ENCODE measurements at places on chromosomes 11 and 22.

- no peak for DNase-seq
These were observed 181.9 kb downstream of the MYO18B start for GRCh38 chr22:25923914-25924313.

- DNase-seq: no peak
These were observed 5.8 kb downstream of the A4GALT start for GRCh38 chr22:42714768-42715390.

DNA sequence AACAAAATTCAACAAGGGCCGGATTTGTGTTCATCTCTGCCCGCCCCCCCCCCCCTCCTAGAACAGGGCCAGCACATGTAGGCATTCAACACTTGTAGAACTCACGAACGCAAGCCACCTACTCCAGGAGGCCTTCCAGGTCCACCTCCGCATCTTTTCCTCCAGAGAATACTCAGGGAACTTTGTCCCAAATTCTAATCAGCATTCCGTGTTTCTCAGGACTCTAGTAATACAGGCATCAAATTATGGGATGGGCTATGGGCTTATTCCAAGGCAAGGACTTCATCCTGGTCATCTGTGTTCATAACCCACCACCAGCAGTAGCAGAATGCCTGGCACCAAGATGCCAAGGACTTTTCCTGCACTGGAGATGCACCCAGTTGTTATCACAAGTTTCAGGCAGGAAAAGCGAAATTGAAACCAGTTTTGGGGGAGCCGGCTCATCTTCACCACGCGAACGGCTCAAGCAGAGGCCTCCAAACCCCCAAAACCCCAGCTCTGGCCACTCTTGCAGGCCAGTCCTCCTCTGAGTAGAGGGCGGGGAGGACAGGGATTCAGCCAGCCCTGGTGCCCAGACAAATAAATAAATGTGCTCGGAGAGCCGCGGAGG lies 462 bp downstream of the UBE2L6 start:
- peak; percentile 62 for DNase-seq

DNA sequence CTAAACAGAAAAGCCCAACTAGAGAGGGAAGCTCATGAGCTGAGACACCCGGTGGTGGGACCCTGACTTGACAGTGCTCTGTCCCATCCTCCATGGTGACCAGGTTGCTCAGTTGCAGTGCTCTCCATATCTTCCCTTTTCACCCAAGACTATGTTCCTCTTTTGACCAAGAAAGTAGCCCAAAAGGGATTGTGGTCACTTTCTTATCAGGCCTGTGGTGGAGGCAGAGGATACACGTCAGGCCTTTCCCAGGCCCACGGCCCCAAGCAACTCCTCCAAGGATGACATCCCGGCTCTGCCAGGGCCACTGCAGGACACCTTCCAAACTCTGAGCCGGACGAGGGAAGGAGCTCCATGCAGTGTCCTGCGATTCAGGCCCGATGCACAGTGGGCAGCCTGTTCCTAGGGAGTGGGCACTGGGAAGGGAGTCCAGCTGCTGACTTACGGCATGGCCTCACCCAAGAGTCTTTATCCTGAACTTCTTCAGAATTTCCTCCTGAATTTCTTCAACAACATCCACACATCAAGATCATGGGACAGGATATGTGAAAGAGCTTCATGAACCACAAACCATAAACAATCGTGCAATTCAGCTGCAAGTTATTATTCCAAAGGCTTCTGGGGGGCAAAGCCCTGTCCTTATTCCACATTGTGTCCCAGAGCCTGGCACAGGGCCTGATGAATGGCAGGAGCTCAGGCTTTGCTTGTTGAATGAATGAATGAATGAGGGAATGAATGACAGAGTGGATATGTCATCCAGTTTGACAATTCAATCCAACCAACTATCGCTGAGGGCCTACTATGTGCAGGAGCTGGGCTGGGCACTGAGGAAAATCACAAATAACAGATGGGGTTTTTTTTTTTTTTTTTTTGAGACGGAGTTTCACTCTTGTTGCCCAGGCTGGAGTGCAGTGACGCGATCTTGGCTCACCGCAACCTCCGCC lies 36.0 kb upstream of the MYH9 start:
- DNase-seq: no peak

DNA sequence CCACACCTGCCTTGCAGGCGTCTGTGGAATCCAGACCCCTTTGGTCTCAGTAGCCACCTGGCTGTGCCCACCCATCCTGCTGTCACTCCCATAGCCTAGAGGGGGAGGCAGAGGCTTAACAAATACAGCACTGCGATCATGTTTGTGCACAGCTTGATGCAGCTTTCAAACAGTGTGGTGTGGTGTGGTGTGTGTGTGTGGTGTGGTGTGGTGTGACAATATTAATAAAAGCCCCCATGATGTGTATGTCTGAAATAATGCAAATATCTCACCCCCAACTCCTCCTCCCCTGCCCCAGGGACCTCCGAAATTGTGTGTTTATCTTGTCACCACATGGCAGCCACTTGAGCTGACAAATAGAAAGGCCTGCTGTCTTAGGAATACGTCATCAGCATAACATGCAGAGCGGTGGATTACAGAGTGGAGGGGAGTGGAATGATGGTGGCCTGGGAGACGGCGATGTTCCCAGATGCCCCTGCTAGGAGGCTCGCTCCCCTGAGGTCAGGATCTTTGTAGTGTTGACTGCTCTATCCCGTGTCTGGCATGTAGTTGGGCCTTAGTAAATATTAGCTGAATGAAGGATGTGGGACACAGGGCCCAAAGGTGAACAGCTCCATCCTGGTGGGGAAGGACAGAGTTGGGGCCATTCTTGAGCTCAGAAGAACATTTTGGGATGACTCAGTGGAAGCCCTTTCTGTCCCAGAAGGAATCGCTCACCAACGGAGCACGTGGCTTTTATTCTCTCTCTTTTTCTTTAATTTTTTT lies 2.8 kb downstream of the PDXP start:
- DNase-seq: peak; percentile 67
